ENCODE measurements at places on chromosomes 5 and 9.

- no peak for DNase-seq
Measured at GRCh38 chr5:73120222-73121118, at the start of gene TMEM171. TMEM171 (plus strand) TSS chr5:73120575; CDS start chr5:73123374, 2,799 bp downstream.

DNA sequence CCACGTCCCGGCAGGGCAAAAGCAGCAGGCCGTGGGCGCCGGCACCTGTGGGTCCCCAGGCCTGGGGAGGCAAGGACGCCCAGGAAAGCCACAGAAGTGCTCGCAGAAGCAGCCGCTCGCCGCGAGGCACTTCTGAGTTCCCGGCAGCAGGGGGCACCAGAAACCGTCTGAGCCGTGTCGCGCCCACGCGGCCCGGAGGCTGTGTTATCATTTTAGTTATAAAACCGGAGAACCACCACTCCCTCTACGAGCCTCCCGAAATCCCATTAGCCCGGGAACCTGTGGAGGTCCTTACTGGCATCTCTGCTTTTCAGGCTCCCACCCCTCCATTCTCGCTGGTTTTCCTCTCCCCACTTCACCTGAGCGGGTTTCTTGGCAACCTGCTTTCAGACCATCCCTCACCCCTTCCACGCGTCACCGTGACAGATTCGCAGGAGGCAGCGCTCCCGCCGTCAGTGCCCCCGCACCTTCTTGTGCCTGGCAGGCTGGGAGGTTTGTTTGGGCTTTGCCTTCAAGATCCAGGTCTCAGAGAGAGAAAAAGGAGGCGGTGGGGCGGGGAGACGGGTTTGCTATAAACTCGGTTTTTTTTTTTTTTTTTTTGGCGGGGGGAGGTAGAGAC lies 2.3 kb downstream of the GDNF start:
- DNase-seq, result peak; percentile 13

DNA sequence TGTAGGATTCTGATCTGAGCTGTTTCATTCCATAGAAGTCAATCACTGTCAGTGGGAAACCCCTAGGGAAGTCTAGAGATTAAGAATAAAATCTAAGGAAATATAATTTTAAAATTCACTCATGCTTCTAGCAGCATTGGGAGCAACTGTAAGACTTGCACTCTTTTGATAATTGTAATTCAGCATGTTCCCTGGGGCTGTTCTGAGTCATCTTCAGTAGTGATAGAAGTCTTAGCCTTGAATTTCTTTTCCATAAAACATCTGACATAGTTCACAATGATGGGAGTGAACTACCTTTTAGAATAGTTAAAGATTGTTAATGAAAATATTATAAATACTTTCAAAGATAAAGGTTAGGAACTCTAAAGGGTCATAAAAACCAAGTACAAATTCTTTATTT lies 935.8 kb downstream of the DTWD2 start:
- DNase-seq, result no peak

- DNase-seq, result no peak
Measured at GRCh38 chr5:134113363-134113889, 1.1 kb upstream of the TCF7 start.

DNA sequence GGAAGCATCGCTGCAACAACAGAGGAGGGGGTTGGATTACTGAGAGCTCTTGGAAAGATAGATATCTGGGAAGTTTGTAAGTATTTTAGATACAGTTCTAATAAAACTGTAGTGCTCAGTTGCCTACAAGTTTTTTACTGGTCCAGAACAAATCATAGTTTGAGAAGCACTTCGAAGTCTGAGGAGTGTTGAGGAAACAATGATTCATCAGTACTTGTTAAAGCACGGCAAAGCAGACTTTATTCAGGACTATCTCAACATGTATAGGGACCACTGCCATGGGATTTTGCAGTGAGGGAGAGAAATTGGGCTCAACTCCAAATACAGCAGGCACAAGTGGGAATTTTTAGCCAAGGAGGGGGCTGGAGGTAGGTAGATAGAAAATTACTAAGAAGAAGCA lies 25.3 kb upstream of the RECK start:
- DNase-seq, result no peak

DNA sequence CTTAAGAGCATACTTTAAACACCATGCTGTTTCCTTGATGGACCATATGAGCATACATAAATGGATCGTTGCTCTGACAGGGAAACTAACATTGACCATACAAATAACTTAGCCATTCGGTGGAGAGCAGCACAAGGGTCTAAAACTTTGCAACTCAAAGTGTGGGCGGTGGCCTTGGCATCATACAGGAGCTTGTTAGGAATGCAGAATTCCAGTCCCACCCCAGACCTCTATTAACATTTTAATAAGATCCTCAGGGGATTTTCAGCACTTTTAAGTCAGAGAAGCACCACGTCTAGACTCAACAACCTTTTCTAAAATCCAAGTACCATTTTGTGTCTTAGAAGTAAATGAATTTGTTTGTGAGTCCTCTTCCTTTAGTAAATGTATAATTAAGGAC lies 260.9 kb downstream of the EBF1 start:
- no peak for DNase-seq

DNA sequence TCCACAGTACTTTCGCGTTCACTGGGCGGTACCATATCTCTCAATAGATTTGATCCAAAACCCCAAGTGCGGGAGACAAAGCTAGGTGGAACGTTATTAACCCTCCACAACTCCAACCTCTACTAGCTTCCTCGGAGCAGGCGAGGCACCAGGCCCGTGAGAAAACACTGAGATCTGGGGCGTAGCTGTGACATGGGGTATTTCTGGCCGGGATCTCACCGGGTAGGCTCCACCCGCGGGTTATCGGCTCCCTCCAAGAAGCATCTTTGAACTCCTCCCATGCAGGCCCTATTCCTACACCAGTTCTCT lies 350 bp upstream of the SLC25A46 start:
- no peak for DNase-seq

GRCh38 chr5:177328545-177329231 lies 17.0 kb upstream of the MXD3 start:
- no peak for DNase-seq

DNA sequence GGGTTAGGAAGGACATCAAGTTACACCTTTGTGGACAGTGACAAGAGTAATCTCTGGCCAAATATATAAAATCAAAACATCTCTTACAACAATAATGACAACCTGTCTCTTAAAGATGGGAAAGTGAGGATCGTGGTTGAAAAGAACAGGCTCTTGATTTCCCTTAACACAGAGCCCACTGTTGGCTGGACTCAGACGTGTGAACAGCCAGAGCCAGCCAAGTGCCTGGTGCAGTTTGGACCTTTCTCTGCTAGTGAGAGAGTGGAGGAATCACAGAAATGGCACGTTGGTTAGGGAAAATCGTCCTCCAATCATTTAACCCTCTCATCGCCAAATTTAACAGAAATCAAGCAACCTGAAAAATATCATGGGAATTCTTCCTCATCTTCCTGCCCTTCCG lies 131.3 kb downstream of the GNA14 start:
- DNase-seq, result no peak

DNA sequence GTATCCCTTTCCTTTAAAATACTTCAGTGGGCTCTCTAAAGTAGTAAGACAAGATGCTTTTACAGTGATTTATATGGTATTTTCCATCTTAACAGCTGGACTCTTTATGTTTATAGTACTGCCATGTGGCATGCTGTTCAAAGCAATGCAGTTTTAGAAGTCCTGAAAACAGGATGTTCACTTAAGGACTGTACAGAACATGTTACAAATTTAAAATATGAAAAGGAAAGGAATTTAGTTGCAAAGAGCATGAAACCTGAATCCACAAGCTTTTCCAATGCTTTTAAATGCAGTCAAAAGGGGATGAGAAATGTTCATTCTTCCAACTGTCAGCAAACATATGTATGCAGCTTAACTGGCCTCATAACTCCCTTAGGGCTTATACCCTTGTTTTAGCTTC lies 580.2 kb downstream of the EFNA5 start:
- DNase-seq, result no peak

DNA sequence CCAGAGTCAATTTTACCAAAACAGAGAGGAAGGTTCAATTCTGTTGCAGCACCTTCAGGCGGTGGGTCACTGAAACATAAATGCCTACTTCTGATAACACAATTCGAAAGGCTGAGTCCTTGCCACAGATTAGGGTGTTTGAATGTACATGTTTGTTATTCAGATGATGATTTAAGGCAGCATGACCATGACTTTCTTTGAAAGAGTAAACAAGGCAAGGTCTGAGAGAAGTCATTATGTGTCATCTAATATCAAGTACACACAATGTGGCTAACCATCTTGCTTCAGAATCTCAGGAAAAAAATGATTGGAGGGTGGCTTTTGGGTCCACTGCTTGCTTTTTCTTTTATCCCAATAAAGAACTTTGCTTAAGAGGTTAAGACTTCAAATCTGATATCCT lies 457.5 kb downstream of the TAF11L14 start:
- no peak for DNase-seq

- DNase-seq, result no peak
Measured at GRCh38 chr9:12771891-12772290, 2.9 kb upstream of the LURAP1L start.

All from CD4-positive, alpha-beta T cell treated with Interleukin-4 for 4 hours (primary cell).